ENCODE measurements at places on chromosomes 3 and 15. TPM values are rescaled to one million over a fixed set of nuclear protein-coding genes. Genes with fewer than 3 reads are reported as not detected.

GRCh38 chr15:56917652-56918045 is 795 bp upstream of the TCF12 start:
- no peak for DNase-seq

DNA sequence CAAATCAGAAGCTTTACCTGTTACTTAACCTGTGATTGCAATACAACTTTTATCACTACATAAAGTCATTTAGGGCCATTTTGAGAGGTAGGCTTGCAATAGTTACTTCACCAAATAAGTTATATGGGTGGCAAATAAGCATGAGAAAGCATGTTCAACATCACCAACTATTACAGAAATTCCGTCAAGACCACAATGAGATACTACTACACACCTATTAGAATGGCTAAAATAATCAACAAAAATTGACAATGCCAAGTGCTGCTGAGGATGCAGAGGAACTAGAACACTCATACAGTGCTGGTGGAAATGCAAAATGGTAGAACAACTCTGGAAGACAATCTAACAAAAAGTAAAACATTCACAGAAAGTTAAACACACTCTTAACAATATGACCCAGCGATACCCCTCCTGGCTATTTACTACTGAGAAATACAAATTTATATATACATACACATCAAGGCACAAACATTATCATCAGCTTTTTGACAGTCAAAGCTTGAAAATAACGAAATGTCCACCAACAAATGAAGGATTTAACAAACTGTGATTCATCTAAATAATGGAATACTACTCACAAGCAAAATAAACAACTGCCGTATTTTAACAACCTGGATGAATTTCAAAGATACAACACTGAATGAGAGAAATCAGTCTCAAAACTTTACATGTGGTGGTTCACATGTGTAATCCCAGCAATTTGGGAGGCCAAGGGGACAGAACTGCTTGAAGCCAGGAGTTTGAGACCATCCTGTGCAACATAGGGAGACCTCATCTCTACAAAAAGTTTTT is 82.9 kb downstream of the MYO9A start:
- DNase-seq = no peak

DNA sequence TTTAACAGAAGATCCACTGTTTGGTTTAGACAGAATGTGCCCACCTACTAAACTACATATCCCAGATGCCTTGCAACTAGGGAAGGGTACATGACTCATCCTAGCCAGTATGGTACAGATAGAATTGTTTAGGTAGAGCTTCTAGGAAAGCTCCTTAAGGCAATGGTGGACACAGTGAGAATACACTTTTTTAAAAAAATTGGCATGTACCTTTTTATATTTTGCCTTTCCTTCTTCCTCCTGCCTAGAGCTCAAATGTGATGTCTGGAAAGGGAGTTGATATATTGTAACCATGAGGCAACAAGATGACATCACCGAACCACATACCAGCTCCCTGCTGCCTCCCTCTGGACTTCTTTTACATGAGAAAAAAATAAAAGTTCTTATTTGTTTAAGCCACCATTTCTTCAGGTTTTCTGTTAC is 14.4 kb upstream of the C3orf80 start:
- DNase-seq = no peak

Gene PFN2
- total RNA-seq = 35.7 TPM

Gene TMEM212
- total RNA-seq = not detected

Data from colonic mucosa (tissue), 4 donors.